Stimulated activated CD4-positive, alpha-beta T cell treated with anti-CD3 and anti-CD28 coated beads, Interleukin-1b, Interleukin-23, amount 100 ng/mL, for 24 hours (primary cell): ENCODE measurements at places on chromosomes 6 and 20.

GRCh38 chr6:44238687-44239350 lies 8.1 kb upstream of the HSP90AB1 start:
- DNase-seq = no peak

GRCh38 chr6:46052479-46052878 lies 36.8 kb upstream of the CLIC5 start:
- no peak for DNase-seq

- DNase-seq = no peak
These were observed 45.5 kb downstream of the CEP43 start for GRCh38 chr6:167044696-167045095.

GRCh38 chr6:113960795-113961194 lies 10.2 kb downstream of the HDAC2 start:
- no peak for DNase-seq

DNA sequence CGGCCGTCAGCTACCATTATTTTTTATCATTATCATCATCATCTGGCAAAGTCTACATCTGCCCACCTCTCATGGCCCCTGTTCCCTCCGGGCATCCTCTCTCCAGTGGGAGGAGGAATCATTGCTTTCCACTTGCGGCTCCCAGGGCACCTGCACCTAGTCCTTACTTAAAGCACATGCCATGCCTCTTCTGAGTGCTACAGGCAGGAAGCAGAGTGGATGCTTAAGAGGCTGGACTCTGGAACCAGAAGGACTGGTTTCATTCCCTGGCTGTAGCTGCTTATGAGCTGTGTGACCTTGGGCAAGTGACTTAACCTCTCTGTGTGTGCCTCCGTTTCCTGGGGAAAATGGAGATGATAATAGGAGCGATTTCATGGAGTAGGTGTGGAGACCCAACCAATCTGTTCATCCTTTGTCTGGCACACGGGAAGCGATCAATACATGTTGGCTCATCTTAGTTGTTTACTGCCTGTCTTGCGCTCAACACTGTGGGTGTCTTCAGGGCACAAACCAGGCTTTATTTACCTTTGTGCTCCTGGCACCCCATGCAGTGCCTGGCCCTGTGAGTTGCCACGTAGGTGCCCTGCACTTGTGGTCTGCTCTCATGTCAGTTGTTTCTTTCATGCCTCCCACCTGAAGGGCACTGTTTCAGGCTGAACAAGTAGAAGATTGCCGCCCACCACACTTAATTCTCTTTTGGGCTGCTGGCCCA lies 317.0 kb upstream of the SULF2 start:
- DNase-seq = no peak

GRCh38 chr20:4999788-5000187 lies 1.5 kb downstream of the SLC23A2 start:
- DNase-seq = no peak

- DNase-seq = no peak
These were observed 18.0 kb upstream of the MAFB start for GRCh38 chr20:40706977-40707582.

DNA sequence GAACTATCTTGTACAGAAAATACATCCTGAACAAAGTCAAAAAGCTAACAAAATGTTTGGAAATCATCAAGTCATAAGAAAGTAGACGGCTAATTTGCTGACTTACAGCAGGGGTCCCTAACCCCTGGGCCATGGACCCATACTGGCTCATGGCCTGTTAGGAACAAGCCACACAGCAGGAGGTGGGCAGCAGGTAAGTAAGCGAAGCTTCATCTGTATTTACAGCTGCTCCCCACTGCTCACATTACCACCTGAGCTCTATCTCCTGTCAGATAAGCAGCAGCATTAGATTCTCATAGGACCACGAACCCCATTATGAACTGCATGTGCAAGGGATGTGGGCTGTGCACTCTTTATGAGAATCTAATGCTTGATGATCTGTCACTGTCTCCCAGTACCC lies 115.5 kb downstream of the CDK19 start:
- DNase-seq = no peak

DNA sequence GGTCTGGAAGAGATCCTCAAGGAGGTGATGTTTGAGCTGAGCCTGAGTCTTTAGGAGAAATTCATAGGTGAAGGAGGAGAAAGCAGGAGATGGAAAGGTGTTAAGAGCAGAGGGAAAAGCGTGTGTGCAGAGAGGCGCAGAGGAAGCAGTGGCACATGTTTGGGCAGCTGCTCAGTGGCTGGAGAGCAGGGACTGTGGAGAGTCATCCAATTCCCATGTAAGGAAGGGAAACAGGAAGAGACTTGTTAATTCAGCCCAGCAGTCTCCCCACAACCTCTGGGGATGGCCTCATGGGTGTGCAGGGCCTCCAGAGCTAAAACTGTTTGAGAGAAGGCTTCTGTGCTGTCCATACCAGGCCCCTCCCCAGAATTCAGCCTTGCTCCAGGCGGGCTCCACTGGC lies 16.2 kb downstream of the AAR2 start:
- no peak for DNase-seq

GRCh38 chr20:32742322-32743236 lies 688 bp downstream of the COMMD7 start:
- no peak for DNase-seq

GRCh38 chr6:159800141-159800865 lies at the start of gene PNLDC1:
Gene PNLDC1, plus strand, starts transcription at chr6:159800276. Its CDS starts 32 bp downstream, at chr6:159800308.
- no peak for DNase-seq

DNA sequence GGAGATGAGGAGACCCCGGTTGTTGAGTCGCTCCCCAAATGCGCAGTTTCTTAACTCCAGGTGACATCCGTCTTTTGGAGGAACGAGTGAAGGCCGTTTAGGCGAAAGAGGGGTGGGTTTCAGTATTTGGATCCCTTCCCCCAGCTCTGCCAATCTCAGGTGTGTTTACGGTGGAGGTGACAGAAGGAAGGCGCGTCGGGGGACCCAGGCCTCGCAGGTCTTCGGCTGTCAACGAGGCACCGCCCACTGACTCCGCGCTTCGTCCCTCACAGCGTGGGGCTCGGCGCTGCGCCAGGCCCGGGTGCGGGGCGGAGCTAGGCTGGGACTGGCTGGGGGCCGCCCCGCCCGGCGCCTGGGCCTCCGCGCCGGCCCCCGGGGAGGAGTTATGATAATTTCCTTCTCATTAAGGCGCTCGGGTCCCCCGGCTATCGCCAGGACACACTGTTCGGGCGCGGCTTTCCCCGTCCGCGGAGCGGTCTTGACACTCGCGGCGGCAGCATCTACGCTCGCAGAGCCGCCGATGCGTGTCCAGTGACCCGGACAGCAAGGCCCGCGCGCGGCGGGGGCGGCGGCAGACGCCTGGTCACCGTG lies at the start of gene TFAP2C:
TFAP2C (plus strand) TSS at position 434 of the 591 bp plus-strand sequence. CDS start 239 bp downstream, outside the sequence.
- DNase-seq = no peak

GRCh38 chr6:1580109-1580508 lies 29.6 kb upstream of the FOXC1 start:
- no peak for DNase-seq

DNA sequence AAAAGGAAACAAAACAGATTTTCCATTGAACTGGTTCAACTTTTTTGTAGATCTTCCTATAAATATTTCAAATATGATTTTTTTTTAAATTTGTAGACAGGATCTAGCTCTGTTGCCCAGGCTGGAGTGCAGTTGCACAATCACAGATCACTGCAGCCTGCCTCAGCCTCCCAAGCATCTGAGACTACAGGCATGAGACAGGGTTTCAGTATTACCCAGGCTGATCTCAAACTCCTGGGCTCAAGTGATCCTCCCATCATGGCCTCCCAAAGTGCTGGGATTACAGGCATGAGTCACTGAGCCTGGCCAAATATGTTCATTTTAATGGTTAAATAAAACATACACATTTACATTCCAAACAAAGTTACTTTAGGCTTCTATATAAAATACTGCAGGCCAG lies 33.6 kb downstream of the SAMHD1 start:
- no peak for DNase-seq

DNA sequence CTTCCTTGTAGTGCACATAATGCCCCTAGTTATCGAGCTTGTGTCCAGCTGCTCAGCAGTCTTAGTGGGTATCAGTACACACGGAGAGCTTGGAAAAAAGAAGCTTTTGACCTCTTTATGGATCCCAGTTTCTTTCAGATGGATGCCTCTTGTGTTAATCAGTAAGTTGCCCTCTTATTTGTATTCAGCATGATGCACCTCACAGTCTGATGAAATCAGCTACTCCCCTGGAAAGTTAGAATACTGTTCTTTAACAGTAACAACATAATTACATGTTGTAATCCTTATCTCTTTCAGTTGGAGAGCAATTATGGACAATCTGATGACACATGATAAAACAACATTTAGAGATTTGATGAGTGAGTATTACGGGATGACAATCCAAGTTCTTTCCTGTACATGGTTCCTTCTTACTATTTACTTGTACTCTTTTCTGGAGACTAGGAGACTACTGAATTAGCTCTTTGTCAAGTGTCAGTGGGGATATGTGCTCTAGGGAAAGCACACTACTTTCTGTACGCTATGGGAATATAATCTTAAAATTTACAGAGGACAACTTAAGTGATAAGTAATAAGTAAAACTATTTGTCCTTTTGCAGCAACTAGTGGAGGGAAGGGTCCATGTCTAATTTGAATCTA lies 39.1 kb downstream of the PGM3 start:
- no peak for DNase-seq

- no peak for DNase-seq
These were observed 91.3 kb upstream of the OGFRL1 start for GRCh38 chr6:71197267-71197666.

DNA sequence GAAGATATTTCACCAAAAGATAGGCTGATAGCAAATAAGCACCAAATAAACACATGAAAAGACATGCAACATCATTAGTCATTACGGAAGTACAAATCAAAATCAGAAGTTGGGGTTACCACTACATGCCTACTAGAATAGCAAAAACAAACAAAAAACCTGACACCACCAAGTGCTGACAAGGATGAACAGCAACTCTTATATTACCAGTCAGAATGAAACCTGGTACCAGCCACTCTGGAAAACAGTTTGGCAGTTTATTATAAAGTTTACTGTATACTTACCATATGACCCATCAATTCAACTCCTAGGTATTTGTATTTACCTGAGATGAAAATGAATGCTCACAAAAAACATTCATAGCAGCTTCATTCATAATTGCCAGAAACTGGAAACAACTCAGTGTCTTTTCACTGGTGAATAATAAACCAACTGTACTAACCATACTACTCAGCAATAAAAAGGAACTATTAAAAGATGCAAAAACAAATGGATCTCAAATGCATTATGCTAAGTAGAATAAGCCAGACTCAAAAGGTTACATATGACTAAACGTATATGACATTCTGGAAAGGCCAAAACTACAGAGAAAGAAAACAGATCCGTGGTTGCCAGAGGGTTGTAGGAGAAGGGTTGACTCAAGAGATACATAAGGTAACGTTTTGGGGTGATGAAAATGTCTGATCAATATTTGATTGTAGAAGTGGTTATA lies 33.0 kb downstream of the NUP153 start:
- DNase-seq = no peak

DNA sequence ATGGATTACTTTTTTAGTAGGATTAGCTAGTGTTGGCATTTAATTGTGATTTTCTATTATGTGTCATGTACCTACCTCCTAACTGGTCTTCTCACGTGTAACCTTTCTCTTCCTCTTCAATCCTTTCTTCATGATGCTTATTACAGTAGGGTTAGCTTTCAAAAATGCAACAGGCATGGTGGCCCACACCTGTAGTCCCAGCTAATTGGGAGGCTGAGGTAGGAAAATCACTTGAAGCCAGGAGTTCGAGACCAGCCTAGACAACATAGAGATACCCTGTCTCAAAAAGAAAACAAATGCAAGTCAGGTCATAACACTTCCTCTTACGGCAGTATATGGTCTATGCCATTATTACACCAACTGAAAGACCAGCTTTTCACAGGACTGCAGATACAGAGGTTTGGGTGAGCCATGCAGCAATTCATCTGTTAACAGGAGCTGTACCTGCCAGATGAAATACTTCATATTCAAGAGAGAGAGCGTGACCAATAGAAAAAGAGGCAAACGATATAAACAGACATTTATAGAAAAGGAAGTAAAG lies 195.0 kb downstream of the TMEM242 start:
- DNase-seq = no peak

DNA sequence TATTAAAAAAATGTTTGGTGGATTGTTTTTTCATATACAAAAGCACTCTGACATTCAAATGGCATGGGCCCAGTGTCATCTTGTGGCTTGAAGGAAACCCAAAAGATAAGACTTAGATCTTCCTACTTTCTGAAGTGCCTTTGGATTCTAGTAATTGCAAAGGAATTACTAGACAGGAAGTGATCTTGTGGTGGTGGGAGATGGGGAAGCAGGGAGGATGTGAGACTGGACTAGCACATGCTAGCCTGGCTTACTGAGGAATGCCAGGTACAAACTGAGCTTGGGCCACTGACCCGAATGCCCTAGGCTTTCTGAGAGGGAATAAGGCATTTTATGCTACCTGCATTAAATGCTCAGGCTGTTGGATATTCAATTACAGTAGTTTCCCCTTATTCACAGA lies 59.0 kb downstream of the AFG1L start:
- no peak for DNase-seq

- no peak for DNase-seq
These were observed 178.4 kb downstream of the MTHFD1L start for GRCh38 chr6:151043944-151044343.

DNA sequence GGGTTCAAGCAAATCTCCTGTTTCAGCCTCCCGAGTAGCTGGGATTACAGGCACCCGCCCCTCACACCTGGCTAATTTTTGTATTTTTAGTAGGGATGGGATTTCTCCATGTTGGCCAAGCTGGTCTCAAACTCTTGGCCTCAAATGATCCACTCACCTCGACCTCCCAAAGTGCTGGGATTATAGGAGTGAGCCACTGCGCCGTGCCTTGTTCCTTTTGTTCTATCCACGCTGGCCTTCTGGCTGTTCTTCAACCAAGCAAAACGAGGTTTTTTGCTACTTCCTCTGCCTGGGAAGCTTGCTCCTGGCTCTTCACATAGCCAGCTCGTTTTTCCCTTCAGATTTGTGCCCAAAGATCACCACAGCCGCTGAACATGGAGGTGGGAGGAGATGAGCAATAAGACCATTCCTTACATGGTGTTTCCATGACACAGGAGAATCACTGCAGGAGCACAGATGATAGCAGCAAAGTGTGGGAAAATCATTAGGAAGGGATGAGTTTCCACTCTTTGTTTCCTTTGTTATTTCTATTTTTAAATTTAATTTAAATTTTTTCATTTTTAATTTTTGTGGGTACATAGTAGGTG lies 201.0 kb upstream of the ZNF217 start:
- no peak for DNase-seq
